ENCODE measurements at places on chromosomes 3 and 15. TPM values are rescaled to one million over a fixed set of nuclear protein-coding genes. Genes with fewer than 3 reads are reported as not detected.

Gene CFAP44
- 6.0 TPM for total RNA-seq

Gene PROS1
- 15.6 TPM for total RNA-seq

Gene TTLL3
- total RNA-seq: 19.5 TPM

Gene CCDC9B
- total RNA-seq: 32.7 TPM

Gene SLC2A2
- total RNA-seq: not detected

Gene ZNF662
- 2.4 TPM for total RNA-seq

Gene CYP1A2
- not detected for total RNA-seq

Gene RARRES1
- total RNA-seq: 0.66 TPM

Gene EXD1
- total RNA-seq: not detected

Gene MED12L
- total RNA-seq: 0.57 TPM

Gene NSUN3
- total RNA-seq: 15.7 TPM

Gene CYP19A1
- total RNA-seq: not detected

Gene GNAT1
- not detected for total RNA-seq

Gene CEP152
- total RNA-seq: 23.9 TPM

Gene IQCF6
- total RNA-seq: not detected

Gene TRAT1
- not detected for total RNA-seq

Gene NRG4
- total RNA-seq: not detected

Gene ACTC1
- not detected for total RNA-seq

Gene SHF
- 2.6 TPM for total RNA-seq

Gene TF
- not detected for total RNA-seq

Gene BFSP2
- not detected for total RNA-seq

Gene AHSG
- total RNA-seq: not detected

All from thoracic aorta endothelial cell (primary cell).